Activated CD4-positive, alpha-beta T cell treated with anti-CD3 and anti-CD28 coated beads for 4 hours (primary cell): ENCODE measurements at places on chromosomes 1 and 21.

- no peak for DNase-seq
These were observed 1.5 kb downstream of the CD58 start for GRCh38 chr1:116569381-116569670.

GRCh38 chr1:53362851-53363642, 35.2 kb upstream of the LRP8 start:
- no peak for DNase-seq

- DNase-seq: no peak
These were observed 177.6 kb upstream of the DPYD start for GRCh38 chr1:98098473-98098872.

DNA sequence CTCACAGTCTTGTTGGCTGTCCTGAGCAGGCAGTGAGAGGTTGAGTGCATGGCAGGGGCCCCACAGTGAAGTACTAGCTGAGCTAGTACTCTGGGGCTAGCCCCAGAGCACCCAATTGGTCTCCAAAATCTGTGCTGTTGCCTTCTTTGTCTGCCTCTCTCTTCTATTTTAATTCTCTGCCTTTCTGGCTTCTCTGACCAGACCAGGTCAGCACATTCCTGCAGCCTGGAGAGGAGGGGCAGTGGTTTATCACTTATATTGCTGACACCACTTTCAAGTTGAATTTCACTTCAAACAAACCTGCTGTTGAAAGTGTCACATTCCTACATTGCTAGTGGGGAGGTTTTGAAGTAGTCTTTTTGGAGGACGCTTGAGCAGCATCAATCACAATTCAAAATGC, 628.7 kb downstream of the PTPRU start:
- no peak for DNase-seq

GRCh38 chr1:109078317-109078716, 2.5 kb upstream of the TAF13 start:
- no peak for DNase-seq
